Endothelial cell (in vitro differentiated cells): ENCODE measurements at places on chromosomes 2 and 18.

- DNase-seq: no peak
These were observed 45.1 kb upstream of the CD226 start for GRCh38 chr18:69992776-69993175.

DNA sequence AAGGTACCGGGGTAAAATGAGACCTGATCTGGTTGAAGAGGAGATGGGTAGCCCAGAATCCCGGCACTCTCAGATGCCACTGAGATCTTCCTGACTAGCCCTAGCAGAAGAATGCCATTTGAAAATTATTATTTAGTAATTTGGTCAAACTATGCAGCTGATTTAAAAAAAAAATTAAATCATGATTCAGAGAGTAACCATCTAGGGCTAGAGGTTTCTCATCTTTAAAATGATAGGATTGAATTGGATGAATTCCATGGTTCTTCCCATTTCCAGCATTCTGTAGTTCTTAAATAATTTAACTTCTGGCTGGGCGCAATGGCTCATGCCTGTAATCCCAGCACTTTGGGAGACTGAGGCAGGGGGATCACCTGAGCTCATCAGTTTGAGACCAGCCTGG lies 106.1 kb downstream of the MYO1B start:
- DNase-seq: no peak

GRCh38 chr2:65798641-65799040 lies 366.2 kb upstream of the SPRED2 start:
- no peak for DNase-seq

- no peak for DNase-seq
These were observed 128.2 kb downstream of the MCFD2 start for GRCh38 chr2:46787364-46787763.

DNA sequence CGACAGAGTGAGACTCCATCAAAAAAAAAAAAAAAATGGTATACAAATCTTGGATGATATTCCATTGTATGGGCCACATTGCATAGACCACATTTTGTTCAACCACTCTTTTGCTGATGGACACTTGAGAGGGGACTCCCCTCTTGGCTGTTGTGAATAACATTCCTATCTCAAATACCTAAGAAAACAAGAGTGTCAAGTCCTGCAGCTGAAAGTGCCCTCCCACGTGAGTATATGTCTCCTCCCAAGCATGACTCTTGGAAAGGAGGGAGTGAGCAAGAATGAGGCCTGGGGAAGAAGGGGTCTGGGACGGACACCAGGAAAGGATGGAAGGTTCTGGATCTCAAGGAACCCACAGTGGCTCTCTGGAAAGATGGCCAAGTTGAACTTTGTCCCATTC lies 36.0 kb upstream of the NPAS2 start:
- DNase-seq: no peak

DNA sequence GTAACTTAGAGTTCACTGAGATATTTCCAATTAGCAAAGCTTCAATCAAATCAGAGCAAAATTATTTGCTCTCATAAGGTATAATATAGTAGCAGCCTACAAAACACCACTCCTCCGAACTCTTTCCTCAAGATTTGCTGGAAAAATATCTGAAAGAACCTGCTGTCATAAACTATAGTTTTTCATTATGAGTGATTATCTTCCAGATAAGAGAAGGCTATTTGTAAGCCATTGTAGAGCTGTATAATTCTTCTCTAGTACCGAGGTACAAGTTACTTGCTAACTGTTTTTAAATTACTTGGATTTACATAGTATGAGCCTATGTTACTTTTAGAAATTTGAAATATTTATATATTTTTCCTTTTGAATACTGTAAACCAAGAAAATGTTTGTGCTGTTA lies 2.1 kb downstream of the NDC80 start:
- no peak for DNase-seq
